HFF-Myc (cell line): ENCODE measurements at places on chromosomes 3 and 15.

- DNase-seq = no peak
Observed at GRCh38 chr15:89406218-89406939, 71.8 kb upstream of the POLG start.

DNA sequence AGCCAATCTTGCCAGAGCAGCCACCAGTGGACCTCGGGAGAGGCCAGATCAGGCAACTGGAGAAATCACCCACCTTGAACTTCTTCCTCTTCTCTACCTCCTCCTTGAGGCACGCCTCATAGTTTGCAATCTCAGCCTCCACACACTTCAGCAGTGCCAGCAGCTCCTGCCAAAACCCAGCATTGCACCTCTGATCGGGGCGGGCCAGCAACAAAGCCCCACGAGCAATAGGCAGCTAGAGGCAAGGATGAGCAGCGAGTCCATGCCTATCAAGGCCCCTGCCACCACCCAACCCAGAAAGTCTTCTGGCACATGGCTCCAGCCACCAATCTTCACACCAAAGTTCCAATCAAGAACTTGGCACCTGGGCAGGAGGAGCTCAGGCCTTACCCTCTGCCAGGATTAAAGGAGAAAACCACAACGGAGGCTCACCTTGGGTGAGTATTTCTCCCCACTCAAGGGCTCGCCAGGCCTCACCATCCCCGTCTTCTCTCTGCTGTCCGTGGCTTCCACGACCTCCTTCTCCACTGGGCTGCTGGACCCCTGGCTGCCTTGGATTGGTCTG is 42.1 kb downstream of the SEMA3G start:
- no peak for DNase-seq

- no peak for DNase-seq
Observed at GRCh38 chr15:66919421-66919820, 146.0 kb upstream of the SMAD3 start.

- DNase-seq = no peak
Observed at GRCh38 chr3:175224051-175224450, 364.9 kb downstream of the NAALADL2 start.

DNA sequence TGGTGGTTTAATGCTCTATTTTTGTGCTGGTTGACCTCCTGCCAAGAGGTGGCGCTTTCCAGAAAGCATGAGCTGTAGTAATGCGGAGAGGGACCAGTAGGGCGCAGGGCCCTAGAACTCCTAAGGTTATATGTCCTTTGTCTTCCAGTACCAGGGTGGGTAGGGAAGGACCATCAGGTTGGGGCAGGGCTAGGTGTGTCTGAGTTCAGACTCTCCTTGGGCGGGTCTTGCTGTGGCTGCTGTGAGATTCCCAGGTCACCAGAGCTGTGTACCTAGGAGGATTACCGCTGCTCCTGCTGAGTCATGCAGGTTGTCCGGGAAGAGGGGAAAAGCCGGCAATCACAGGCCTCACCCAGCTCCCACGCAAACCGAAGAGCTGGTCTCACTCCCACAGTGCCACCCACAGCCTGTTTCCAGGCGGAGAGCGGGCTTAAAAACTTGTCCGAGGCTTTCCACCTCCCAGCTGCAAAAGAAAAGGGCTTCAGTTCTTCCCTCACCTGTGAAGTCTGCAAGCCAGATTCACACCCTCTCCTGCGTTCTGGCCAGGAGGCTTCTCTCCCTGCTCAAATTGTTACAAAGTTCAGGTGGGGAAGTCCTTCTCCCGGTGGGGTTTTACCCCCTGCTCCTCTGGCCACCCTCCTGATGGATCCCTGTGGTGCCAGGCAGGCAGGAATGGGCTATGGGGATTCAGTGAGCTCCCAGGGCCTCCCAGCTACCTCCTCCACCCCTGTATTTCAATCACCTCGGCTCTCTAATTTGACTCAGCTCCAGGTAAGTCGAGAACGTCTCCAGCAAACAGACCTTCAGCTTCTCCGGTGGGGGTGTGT is 37.7 kb upstream of the BCHE start:
- no peak for DNase-seq
